GM04504 (cell line): ENCODE measurements at places on chromosomes 7 and 10.
A peak's percentile ranks its signal among the peaks of the same experiment; 100 is the strongest.

GRCh38 chr10:129972145-129972965, 8.3 kb upstream of the EBF3 start:
- DNase-seq: no peak

GRCh38 chr7:130426564-130426963, 14.3 kb downstream of the CEP41 start:
- DNase-seq: no peak

DNA sequence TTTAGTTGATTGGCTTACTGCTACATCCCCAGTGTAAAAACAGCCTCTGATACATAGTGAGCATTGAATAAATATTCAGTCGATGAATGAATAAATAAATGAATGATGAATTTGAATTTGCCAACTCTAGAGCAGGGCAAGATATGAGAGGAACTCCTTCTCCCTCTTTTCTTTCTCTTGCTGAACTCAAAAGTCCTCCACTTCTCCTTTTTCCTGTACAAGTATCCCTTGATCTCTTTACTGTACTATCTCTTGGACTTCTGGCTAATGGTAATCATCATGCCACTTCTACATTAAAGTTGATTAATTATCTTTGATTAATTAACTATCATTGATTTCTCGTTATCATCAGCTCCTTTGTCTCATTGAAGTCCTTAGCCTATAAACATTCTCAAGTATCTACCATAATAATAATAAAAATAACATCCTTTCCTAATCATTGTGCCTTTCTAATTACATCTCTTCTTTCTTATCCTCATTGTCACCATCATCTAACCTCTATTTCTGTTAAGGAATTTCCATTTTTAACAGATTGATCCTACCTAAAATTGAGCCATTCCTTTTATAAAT, 10.6 kb downstream of the CPED1 start:
- no peak for DNase-seq

DNA sequence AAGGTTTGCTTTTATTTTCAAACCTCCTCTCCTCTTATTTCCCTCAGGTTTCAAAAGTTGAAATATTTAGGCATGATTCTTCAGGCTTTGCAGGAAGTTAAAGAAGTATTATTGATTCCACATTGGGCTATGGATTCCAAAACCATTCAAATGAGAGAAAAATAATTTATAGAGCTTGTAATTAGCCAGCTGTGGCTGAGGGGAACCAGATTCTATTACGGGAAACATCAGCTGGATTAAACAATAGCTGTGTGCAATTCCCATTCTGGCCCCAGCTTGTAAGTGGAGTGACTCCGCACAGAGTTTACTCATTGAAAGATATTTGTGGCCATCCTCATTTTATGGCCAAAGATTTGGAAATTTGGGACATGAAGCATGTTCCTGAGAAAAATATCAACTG, 77.0 kb upstream of the PHYHIPL start:
- DNase-seq: no peak

DNA sequence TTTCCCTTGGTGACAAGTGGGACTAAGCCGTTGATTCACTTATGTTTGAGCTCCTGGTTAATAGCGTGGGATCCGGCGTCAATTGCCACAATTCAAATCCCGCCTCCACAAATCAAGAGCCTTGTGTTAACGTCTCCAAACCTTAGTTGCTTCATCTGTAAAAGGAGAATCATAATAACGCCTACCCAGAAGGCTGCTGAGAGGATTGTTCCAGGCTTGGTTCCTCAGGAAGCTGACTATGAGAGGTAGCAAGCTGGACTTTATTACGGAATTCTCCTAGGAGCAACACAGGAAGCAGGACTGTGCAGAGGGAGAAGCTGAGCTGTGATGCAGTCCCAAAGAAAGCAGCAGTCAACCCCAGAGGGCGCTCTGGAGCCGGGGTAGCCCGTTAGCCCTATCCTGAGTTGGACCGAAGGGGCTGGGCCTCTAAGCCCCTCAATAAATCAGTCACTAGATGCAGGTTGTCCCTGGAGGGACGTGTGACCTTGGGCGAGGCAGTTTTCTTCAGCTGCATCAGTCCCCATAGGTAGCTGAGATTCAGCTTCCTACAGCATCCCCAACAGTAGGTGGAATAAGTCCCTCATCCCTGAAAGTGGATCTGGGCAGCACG, 6.9 kb upstream of the BAG3 start:
- no peak for DNase-seq

GRCh38 chr10:95907456-95908253, at the start of gene CC2D2B:
Gene CC2D2B (plus strand): TSS chr10:95907975. CDS start chr10:95911324, 3,349 bp downstream.
- peak; percentile 55 for DNase-seq

- no peak for DNase-seq
These were observed 101.1 kb downstream of the SLC37A3 start for GRCh38 chr7:140297192-140297591.

DNA sequence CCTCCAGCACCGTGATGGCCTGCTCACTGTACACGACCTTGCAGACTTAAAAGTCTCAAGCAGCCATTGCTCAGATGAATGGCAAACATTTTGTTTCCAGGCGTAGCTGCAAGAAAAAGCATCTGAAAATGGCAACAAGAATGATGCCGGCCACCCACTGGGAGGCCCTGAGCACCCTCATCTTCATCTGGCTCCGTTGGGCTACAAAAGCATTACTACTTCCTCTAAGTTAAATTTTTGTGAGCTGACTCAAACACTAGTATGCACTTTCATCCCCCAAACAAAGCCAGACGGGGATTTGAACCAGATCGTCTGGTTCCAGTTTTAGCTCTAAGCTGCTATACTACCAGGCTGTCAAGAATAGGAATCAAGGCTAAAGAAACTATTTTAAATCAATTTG, 116.6 kb upstream of the CDK1 start:
- peak; percentile 19 for DNase-seq

- DNase-seq: peak; percentile 63
These were observed 201.4 kb downstream of the PTEN start for GRCh38 chr10:88064608-88065382.

GRCh38 chr7:131623154-131623553, 66.7 kb upstream of the PODXL start:
- no peak for DNase-seq

- no peak for DNase-seq
These were observed 67.7 kb upstream of the SVIL start for GRCh38 chr10:29702273-29703164.

GRCh38 chr10:62707810-62708209, 96.7 kb upstream of the ADO start:
- DNase-seq: no peak
